Thoracic aorta (tissue), 2 donors: ENCODE measurements at places on chromosomes 5 and 9. TPM values are rescaled to one million over a fixed set of nuclear protein-coding genes. Genes with fewer than 3 reads are reported as not detected.

DNA sequence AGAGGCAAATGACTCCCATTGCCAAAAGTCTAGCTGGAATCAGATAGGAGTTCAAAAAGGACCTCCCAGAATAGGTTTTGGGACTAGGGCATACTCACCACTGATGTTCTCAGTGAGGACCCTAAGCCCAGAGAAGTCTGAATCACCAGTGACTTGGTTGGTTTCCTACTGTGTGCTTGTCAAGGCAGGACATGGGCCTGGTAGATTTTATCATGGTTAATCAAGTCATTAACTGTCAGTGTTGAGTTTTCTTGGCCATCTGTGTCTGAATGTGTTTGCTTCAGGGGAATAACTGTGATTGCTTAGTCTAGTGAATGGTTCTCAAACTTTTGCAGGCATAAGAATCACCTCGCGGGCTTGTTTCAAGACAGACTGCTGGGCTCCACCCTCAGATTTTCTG is 99.0 kb upstream of the GDNF start:
- DNase-seq, result no peak

DNA sequence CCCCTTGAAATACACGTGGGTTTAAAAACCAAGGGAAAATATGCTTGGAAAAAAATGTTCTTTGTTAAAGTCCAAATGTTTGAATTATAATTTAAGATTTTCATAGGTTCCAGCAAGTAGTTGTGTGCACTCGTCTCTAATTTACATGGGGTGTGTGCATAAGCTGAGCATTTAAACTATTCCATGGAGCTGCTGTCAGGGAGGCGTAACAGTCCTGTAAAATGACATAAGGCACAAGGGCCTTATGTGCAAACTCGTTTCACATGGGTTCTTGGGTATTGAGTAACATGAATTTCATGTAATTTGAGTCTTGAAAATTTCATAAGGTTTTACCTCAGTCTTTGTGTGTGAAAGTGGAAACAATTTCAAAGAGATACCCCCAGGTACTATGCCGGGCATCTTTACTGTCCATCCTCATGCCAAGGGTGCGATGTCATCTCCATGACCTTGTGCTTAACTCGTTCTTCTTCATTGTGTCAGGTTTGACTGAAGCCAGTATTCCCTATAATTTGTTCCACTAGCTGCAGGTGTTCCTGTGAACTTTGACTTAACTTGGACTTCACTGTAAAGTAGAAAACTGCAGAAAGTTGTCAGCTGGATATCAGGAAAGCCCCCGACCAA is 359.3 kb downstream of the SH3GL2 start:
- DNase-seq, result no peak

Gene MARVELD2
- total RNA-seq, result 0.81 TPM

Gene PCDHGB3
- total RNA-seq, result 11.2 TPM

GRCh38 chr9:109826559-109826958 is 46.6 kb downstream of the PALM2AKAP2 start:
- DNase-seq, result no peak

DNA sequence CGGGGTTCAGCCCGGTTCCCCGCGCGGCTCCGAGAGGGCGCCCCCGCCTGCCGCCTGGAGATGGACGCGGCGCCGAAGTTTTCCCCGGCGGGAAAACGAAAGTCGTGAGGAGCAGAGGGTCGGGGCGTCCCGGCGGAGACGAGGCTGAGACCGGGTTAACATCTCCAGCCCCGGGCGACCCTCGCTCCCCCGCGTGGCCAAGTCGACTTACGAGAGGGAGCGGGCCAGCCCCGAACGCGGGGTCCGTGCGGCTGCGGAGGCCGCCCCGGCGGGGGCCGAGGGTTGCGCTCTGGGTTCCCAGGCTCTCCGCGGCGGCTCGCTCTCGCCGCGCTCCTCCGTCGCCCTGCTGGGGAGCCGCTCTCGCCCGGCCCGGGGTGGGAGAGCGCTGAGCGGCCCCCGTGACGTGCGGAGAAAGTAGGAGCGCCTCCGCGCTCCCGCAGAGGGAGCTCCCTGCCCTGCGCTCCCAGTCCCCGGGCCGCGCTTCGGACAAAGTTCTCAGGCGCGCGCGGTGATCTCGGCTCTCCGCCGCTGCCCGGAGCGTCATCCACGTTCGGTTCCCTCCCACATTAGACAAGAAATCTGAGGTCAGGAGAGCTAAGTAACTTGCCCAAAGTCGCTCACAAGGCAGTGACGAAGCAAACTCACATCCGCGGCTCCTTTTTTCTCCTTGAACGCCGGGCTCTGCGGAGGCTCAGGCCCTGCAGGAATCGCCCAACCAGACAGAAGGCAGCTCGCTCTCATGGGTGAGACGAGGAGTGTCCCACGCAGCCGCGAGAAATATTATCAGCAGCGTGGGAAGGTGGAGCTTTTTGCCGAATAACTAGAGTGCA is 1.2 kb upstream of the GCNT4 start:
- DNase-seq, result no peak

DNA sequence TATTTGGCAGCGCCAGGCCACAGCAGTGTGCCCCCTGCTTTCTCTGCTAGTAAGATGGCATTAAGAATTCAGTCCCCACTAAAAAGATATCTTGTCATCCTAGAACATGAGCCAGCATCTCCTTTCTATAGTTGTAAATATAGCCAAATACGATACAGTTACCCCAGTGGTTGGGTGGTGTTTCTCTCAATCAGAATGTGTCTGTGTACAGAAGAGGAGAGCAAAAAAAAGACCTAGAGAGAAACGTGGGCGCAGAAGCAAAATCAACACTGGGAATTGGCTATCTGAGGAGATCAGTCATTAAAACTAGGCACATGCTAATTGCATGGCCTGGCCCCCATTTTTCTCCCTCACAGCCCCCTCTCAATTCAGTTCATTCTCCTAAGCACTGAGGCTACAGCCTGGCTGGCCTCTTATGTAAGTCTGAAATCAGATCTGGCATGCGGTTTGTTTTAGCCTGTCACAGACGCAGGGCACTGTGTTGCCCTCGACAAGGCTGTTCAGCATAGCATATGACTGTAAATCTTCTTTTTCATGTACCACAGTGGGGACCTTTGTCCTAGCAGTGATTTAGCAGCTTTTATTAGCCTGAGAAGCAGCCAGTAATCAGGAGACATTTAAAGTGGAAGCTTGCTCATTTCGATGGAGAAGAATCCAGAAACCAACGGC is 57.8 kb downstream of the RORB start:
- no peak for DNase-seq

DNA sequence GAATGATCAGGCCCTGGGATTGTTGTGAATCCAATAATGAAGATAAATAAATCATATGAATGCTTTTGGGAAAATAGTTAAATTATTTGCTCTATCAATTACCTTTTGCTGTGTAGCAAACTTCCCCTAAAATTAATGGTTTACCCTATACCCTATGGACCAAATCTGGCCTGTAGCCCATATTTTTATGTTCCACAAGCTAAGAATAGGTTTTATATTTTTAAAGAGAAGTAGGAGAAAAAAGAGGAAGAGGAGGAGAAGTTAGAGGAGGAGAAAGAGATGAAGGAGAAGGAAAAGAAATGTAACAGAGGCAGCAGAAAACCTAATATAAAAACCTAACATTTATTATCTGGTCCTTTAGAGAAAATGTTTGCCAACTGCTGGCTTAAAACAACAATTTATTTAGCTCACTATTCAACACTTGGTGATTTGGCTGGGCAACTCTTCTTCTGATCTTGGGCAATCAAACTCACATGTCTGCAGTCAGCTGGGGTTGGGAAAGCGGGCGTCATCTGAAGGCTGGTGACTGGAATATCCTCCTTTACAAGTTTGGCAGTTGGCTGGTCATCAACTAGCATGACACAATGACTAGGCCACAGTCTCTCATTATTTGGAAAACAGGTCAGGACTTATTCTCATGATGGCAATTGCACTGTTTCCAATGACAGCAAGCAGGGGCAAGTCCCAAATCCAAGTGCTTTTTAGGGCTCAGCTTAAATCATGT is 522.9 kb downstream of the RASEF start:
- no peak for DNase-seq

DNA sequence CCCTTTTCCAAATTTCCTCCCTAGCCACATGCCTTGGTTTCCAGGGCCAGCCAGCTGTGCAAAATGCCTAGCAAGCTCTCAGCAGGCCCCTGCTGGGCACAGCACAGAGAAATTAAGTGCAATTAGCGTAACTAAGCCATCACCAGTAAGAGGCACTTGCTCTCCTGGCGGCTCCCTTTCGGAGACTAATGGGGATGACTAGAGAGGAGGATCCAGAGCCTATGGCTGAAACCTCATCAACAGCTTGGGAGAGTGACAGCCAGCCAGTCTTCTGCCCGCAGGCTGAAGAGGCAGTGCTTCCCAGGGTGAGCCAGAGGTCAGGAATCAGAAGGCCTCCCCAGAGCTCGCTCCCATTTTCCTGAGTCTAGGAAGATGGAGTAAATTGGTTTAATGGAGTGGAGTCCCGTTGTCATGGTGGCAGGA is 108.4 kb downstream of the KCNIP1 start:
- no peak for DNase-seq

DNA sequence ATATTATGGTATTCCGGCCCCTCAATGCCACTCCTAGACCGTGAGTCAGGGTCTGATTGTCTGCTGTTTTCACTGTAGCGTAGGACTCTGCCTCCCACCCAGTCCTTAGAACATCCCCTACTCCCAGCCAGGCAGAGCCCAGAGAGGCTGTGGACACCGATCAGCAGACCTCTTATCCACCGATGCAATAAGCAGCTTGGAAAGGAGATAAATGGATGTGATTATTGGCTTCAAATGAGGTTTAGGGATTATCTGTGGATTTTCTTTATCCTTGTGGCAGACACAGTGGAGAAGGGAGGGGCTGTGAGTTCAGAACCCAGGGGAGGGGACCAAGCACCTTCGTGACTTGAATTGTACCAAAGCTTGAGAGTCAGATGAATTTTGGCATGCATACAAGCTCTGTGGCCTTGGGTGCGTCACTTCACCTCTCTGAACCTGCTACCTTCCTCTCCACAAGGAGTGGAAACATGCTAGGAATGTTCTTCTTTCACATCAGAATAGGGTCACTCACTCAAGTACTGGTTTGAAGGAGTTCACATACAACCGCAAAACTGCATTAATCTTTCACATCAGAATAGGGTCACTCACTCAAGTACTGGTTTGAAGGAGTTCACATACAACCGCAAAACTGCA is 83.1 kb upstream of the CPLX2 start:
- no peak for DNase-seq

- DNase-seq, result no peak
These were observed 647.7 kb upstream of the ITGA1 start for GRCh38 chr5:52139888-52140615.

DNA sequence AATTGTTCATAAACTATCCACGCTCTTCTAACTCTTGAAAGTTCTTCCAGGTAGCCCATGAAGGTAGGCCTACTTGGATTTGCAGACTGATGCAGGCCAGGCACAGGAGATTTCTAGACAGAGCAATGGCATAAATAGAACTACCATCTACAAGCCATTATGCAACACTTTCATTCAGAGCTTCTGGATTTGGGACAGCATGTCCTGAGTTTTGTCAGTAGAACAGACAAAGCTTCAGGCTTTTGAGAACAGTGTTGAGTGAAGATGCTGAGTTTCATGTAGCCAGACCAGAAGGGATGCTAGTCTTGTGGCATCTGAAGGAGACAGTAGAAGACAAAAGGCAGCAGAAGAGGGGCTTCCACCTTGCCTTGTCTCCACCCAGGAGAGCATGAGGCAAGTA is 196.6 kb downstream of the TRIM32 start:
- no peak for DNase-seq
